BJ (cell line): ENCODE measurements at places on chromosomes 2 and 18.

DNA sequence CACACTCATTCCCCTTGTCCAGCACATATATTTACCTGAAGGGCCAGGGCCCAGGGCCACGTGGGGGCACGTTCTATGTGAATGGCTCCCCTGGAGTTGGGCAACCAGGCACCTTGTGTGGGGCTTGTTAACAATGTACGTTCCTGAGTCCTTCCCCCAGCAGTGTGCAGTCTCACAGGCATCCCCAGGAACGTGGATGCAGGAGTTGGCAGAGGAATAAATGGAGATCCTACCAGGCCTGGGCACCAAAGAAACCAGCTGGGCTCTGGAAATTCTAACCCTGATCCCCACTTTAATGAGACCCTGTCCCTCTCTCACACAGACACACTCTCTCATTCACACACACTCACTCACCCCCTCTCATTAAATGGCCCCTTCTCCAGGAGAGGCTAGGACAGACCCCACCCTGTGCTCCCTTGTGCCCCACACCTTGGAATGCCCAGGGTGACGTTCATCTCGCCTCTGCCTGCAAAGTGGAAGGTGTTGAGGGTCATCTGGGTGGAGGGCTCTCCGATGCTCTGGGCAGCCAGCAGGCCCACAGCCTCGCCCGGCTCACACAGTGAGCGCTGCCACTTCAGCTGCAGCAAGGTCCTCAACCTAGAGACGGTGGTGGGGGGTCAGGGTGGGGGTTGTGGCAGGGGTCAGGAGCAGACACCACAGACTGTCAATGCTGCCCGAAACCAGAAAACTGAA is 65.6 kb downstream of the POLR1A start:
- DNase-seq, result no peak

DNA sequence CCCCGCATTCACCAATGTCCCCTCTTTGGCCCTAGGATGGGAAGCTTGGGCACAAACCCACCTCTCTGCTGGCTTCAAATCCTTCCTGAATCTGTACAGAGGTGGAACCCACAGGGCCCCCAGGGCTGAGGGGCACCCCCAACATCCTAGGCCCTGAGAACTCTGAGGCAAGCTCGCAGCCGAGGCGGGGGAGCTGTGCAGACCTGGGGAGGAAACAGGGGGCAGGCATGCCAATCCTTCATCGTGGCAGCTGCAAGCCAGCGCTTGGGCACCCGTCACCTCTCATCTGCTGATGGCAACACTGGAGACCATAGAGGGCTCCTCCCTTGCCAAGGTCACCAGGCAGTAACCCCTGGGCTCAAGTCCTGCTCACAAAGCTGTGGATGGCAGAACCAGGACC is 10.8 kb downstream of the ECEL1 start:
- no peak for DNase-seq

DNA sequence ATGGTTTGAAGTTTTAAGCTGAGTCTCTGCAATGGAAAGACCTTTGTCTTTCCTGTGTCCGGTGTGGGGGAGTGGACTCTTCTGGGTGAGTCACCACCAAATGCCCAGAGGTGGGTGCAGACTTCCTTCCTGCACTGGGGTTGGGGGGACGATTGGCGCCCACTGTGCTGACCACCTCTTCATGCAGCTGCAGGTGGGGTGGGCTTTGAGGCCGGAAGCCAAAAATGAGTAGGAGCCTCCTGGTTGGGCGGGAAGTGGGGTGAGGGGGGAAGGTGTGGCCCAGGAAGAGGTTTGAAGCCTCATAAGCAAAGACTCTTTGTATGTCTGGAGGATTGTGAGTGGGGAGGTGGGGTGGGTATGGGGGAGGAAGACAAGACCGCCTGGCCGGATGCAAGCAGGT is 27.6 kb downstream of the PAX8 start:
- DNase-seq, result no peak

- no peak for DNase-seq
Observed at GRCh38 chr18:72869226-72870185, 1.7 kb upstream of the NETO1 start.

DNA sequence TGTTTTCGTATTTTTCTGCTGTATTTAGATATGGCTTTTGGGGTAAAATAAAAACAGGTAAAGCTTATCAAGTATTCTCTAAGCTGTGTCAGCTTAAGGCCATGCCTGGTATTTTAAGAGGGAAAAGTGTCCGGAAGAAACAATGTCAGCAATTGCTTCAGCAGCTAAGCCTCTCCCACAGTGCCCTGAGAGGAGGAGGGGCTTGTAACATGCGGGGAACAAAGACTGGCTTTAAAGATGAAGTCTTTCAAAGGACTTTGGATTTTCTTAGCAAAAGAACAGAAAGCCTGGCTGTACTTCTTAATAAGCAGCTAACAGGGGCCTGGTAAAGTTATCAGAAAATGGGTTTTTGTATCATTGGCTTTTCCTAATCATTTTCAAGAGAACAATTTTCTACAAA is 102.8 kb downstream of the PXDN start:
- DNase-seq, result no peak

DNA sequence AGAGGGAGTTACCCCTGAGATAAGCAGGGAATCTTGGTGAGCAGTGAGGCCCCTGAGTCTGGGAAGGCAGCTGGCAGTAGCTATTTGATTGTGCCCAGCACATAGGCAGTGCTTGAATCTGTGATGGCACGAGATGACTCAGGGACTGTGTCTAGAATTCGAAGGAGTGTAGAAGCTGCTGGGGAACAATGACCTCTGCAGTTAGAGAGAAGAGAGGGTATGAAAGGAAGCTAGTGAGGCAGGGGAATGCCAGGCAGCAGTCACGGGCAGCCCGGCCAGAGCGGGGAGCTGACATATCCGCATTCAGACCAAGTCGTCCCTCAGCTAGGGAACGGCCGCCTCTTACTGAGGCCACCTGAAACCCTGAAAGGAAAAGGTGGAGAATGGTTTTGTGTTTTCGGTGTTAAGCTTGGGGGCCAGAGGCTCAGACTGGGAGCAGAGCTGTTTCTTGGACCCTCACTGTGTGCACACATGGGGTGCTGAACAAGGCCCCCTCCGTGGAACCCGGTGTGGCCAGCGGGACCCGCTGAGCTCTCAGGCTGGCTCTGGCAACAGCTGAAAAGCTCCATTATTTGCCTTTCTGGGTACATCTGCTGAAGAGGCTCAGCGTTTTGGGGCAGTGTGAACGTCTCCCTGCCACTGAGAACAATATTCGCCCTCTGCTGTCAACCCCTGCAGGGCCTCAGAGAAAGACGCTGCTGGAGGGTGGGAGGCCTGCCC is 32.9 kb downstream of the ARHGEF4 start:
- no peak for DNase-seq

DNA sequence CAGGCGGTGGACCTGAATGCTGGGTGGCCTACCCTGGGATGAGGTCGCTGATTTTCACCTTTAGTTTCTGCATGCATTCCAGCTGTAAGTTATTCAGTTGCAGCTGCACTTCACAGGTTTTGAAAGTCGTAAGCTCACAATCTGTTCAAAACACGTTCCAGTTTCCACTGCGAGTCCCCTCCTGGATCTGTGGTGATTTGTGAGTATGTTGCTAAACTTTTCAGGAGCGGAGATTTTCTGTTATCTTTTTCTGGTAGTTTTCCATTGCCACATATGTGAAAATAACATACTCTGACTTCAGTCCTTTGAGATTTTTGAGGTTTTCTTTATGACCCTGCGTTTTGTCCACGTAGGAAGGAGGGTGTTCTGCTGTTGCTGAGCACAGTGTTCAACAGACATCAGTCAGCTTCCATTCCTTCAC is 102.1 kb downstream of the SNTG2 start:
- DNase-seq, result peak; percentile 26

DNA sequence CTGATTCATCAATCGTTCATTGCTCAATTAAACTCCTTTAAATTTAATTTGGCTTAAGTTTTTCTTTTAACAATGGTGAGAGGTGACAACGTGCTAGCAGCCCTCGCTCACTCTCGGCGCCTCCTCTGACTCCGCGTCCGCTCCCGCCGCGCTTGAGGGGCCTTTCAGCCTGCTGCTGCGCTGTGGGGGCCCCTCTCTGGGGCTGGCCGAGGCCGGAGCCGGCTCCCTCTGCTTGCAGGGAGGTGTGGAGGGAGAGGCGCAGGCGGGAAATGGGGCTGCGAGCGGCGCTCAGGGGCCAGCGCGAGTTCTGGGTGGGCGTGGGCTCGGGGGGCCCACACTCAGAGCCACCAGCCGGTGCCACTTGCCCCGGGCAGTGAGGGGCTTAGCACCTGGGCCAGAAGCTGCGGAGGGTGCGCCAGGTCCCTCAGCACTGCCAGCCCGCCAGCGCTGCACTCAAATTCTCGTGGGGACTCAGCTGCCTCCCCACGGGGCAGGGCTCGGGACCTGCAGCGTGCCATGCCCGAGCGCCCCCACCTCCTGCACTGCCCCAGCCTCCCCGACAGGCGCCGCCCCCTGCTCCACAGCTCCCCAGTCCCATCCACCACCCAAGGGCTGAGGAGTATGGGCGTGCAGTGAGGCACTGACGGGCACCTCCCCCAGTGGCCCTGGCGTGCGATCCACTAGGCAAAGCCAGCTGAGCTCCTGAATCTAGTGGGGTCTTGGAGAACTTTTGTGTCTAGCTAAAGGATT is 19.6 kb downstream of the ANKMY1 start:
- no peak for DNase-seq

- DNase-seq, result no peak
Observed at GRCh38 chr2:210655229-210655975, 99.0 kb downstream of the CPS1 start.

GRCh38 chr2:70716131-70716743 is 51.8 kb downstream of the ADD2 start:
- no peak for DNase-seq

DNA sequence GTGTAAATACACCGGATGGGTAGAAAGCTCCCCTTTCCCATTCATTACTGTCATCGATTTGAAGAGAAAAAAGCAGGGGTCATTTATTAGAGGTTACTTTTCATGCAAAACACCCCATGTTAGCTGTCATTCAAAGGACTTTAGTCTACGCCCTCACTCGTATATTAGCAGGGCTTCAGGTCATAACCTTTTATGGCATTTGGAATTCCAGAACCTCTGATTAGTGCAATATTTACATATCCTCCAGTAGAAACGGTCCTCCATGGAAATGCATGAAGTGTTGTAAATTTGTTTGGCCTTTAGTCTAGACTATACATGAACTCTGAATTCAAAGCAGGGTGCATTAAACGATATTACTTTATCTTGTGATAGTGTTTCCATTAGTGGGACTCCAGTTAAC is 180.5 kb downstream of the ZNF516 start:
- no peak for DNase-seq

DNA sequence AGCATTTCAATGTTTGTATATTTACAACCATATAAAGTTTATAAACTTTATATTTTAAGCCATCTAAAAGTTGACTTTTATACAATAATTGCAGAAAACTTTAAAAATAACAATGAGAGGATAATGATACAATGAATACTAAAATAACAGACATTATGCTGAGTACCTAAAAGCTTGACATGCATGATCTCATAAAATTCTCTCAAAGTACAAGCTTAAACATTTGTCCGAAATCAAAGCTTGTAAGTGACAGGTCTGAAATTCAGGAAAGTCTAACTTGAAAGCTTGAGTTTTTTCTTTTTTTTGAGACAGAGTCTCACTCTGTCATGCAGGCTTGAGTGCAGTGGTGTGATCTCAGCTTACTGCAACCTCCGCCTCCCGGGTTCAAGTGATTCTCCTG is 84.1 kb upstream of the FRZB start:
- no peak for DNase-seq

DNA sequence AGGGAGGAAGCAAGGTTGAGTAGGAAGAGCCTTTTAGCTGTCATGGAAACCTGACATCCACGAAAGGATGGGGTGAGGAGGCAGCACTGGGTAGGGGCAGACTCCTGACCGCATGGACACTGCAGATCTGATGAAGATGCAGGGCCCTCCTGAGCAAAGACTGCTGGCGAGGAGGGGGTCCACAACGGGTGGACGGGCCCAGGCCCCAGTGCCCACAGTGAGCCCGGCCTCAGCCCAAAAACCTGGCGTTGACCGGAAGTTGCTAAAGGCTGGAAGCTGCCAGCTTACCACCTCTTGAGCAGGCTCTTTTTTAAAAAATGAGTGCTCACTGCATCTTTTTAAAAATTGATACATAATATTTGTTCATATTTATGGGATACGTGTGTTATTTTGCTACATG is 247.3 kb downstream of the SH3BP4 start:
- no peak for DNase-seq

DNA sequence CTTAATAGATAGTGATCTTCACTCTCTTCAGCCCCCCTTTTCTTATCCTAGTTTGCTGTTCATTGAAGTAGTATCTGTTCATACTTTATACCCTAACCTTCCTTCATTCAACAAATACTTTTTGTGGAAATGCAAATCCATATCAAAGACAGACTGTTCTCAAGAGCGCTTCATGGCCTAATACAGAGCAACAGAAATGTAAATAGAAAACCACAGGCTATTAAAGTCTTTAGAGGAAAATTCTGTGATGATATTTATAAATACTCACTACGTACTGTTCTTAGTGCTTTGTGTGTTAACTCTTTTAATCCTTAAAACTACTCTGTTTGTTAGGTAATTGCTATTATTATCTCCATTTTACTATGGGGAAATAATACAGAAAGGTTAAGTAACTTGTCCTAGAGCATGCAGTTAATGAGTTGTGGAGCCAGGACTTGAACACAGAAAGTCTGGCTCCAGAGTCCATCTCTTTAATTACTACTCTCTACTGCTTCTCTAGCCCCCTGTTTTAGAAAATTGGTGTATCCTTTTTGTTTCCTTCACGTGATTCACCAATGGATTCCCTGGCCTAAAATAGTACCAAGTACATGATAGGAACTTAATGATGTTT is 2.9 kb downstream of the MDH1 start:
- no peak for DNase-seq

DNA sequence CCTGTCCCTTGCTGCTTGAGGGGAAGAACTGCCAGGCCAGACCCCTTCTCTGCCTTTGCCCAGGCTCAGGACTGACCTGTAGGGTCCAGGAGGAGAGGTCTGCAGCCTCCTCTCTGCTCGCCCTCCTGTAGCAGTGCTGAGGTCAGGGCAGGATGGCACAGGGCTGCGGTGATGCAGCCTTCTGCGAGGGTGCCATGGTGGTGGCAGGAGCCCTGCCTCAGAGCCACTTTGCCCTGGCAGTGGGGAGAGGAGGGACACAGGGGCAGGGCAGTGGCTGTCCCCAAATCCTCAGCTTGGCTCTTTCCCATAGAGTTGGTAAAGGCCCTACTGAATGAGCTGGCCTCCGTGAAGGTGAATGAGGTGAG is 884 bp downstream of the PROM2 start:
- no peak for DNase-seq

DNA sequence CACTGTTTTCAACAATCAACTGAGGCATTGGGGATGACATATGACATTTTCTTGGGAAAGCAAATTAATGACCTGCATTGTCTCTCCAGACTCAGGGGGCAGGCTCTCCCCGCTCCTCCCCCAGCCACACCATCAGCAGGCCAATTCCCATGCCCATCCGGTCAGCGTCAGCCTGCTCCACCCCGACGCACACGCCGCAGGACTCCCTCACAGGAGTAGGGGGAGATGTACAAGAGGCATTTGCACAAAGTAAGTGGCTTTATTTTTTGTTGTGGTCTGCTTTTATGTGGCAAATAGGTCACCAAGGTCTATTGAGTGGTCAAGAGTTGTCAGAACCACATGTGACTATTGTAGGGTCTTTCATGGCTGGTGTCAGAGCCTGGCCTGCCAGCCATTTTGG is 165.1 kb downstream of the DTNA start:
- DNase-seq, result no peak

- no peak for DNase-seq
Observed at GRCh38 chr18:48534364-48534763, 4.5 kb upstream of the CTIF start.

- DNase-seq, result no peak
Observed at GRCh38 chr2:150873396-150873772, 385.9 kb upstream of the RND3 start.

- no peak for DNase-seq
Observed at GRCh38 chr18:64409511-64409910, 260.6 kb upstream of the LINC00305 start.
